ENCODE measurements at places on chromosomes 4 and X.

DNA sequence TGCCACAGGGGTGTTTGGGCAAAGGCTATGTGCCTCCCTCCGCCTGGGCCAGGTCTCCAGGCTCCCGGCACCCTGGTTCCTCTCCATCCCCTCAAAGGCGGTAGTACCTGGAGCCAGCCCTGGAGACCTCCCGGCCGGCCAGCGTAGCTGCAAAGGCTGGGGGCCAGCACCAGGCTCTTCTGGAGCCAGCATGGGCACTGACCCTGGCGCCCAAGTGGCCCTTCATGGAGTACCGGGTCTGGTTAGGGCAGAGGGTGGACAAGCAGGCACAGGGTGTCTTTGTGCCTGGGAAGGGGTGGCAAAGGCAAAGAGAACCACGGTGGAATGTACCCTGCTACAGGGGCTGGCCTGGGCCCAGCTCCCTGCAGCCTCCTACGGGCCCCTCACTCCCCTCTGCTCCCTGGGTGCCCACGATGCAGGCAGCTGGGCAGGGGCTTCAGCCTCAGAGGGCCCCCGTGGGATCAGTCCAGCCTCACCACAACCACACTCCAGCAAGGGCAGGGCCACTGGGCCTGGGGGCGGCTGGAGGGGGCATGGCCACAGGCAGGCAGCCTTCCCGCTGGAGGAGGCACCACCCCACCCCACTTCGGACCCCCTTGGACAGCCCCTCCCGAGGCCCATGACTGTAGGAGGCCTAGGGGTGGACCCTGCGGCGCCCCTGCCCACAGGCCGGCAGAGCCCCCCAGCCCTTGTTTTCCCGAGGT is 112.9 kb upstream of the NKX1-1 start:
- H3K4me3 ChIP-seq = no peak overlapping the region
- H3K36me3 ChIP-seq = no peaks in the 10 kb centered on the region
- H3K4me1 ChIP-seq = no peaks in the 10 kb centered on the region
- peaks cover 13% of the 10 kb centered on the region for H3K27me3 ChIP-seq
- no peak overlapping the region for H3K27ac ChIP-seq

- H3K36me3 ChIP-seq = peaks cover 13% of the 10 kb centered on the region
- no peak for DNase-seq
- H3K4me1 ChIP-seq = peaks cover 21% of the 10 kb centered on the region
- peak overlapping the region; percentile 33 for H3K27ac ChIP-seq
- H3K27me3 ChIP-seq = no peaks in the 10 kb centered on the region
Observed at GRCh38 chr4:112778520-112778919, 141.6 kb downstream of the LARP7 start.

- H3K27ac ChIP-seq = peak within 1 kb of the TSS; percentile 90
- peak within 1 kb of the TSS; percentile 89 for H3K4me3 ChIP-seq
- H3K27me3 ChIP-seq = no peaks in the 10 kb centered on the region
- peaks cover 32% of the 10 kb centered on the region for H3K4me1 ChIP-seq
- no peaks in the 10 kb centered on the region for H3K36me3 ChIP-seq
Observed at GRCh38 chrX:37349221-37350033, at the start of gene PRRG1. PRRG1 (plus strand) TSS chrX:37349364; CDS start chrX:37406250, 56,886 bp downstream.

DNA sequence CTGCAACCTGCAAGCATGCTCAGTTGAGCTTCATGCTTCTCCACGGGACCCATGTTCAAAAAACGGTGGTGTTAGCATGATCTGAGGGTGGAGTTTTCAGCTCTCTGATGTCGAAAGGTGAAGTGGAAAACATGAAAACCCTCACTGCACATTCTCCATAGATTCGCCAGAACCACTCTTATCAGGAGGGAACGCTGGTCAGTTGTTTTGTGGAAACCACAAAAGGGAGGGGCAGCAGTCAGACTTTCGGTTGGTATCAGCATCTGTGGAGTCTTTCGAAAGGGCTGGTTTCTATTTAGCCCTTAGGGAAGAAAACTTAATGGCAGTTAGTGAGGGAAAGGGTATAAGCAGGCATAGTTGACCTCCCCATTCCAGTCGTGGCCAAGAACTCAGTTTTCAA is 12.6 kb downstream of the PPA2 start:
- 0 out of 2 replicates have a peak, but pooled peaks cover 2% of the 10 kb centered on the region for H3K4me1 ChIP-seq
- no peak overlapping the region for H3K4me3 ChIP-seq
- DNase-seq = no peak
- no peaks in the 10 kb centered on the region for H3K27me3 ChIP-seq
- no peak overlapping the region for H3K27ac ChIP-seq

DNA sequence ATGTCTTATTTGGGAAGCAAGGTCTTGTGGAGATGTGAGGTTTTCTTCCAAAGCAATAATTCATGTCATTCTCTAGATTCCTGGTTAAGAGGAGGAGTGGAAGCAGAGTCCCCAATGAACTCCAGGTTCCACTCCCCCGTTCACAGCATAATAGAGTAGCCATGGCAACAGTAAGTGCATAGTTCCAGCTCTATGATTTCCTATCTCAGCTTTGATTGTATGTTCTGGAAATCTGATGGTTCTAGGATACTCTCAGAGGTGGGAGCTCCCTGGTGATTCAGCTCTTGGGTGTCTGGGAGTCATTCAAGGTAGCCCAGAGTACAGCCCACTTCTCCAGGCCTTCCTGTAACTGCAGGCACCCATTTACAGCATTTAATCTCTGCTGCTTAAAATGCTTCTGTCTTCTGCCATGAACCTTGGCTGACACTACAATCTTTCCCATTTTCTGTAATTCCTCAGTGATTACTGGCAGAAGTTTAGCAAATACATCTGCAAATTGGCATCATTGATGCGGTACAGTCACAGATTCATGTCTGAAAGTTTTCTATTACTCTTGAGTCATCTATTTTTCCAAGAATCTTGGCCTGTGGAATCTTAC is 242.0 kb downstream of the MAPK10 start:
- H3K4me3 ChIP-seq = no peak overlapping the region
- H3K4me1 ChIP-seq = no peaks in the 10 kb centered on the region
- no peak for DNase-seq
- H3K27me3 ChIP-seq = no peaks in the 10 kb centered on the region
- peaks cover 8% of the 10 kb centered on the region for H3K36me3 ChIP-seq

- no peaks in the 10 kb centered on the region for H3K27me3 ChIP-seq
- no peak overlapping the region for H3K4me3 ChIP-seq
- H3K36me3 ChIP-seq = no peaks in the 10 kb centered on the region
- H3K27ac ChIP-seq = no peak overlapping the region
Observed at GRCh38 chr4:97645071-97645821, 498.0 kb downstream of the STPG2 start.

GRCh38 chrX:10619425-10620046 is 849 bp downstream of the MID1 start:
- no peaks in the 10 kb centered on the region for H3K36me3 ChIP-seq
- peaks cover 56% of the 10 kb centered on the region for H3K4me1 ChIP-seq
- peak overlapping the region; percentile 97 for H3K4me3 ChIP-seq

- H3K4me3 ChIP-seq = no peak overlapping the region
- peaks cover 6% of the 10 kb centered on the region for H3K4me1 ChIP-seq
- no peak for DNase-seq
- H3K36me3 ChIP-seq = no peaks in the 10 kb centered on the region
- no peaks in the 10 kb centered on the region for H3K27me3 ChIP-seq
- H3K27ac ChIP-seq = no peak overlapping the region
Observed at GRCh38 chr4:95540227-95540626, 8.5 kb downstream of the UNC5C start.

GRCh38 chr4:82797405-82798111 is 1.0 kb downstream of the SCD5 start:
- peaks cover 32% of the 10 kb centered on the region for H3K4me1 ChIP-seq
- H3K4me3 ChIP-seq = peak overlapping the region; percentile 86
- peak; percentile 40 for DNase-seq
- peaks cover 96% of the 10 kb centered on the region for H3K27me3 ChIP-seq
- no peak overlapping the region for H3K27ac ChIP-seq

GRCh38 chr4:100796332-100796731 is 278.5 kb upstream of the EMCN start:
- H3K4me1 ChIP-seq = peaks cover 17% of the 10 kb centered on the region
- DNase-seq = no peak
- no peak overlapping the region for H3K27ac ChIP-seq
- no peaks in the 10 kb centered on the region for H3K27me3 ChIP-seq
- H3K4me3 ChIP-seq = no peak overlapping the region

DNA sequence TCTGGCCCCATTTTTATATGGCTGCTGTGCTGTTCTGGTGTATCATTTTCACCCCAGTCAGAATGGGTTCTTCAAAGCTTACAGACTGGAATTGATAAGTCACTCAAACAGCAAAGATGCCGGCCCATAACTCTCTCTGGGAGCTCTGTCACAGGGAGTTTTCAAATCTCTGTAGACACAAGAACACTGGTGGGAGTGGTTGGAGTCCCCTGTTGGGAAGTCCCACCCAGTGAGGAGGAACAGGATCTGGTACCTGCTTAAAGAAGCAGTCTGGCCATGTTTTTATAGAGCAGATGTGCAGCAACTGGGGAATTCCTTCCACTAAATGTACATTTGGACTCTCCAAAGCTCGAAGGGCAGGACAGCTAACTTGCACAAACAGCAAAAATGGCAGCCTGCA is 69.3 kb upstream of the UGT2B7 start:
- H3K27me3 ChIP-seq = no peaks in the 10 kb centered on the region
- no peak overlapping the region for H3K4me3 ChIP-seq
- H3K27ac ChIP-seq = no peak overlapping the region
- no peak for DNase-seq

DNA sequence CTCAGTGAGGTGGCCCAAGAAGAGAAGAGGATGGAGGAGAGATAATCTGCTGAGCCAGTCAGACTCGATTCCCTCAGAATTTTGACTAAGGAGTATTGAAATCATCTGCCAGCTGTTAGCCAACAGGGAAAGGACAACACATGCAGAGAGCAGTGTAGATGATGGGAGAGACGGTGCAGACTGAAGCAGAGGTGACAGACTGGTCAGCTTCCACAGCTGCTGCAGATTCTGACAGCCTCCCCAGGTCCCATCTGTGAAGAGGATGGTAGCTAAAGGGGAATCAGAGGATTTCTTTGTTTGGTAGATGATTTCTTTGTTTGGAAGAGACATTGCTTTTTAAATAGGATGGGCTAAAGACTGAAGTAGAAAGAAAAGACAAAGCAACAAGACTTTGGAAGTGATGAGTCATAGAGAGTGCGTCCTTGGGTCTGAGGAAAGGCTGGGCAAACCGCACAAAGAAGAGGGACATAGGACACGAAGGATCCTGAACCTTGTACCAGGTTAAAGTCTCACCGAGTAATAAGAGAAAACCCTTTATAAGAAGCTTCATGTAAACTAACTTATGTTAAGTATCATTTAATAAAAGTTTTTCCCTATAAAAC is 27.6 kb downstream of the INTU start:
- H3K27me3 ChIP-seq = no peaks in the 10 kb centered on the region
- H3K36me3 ChIP-seq = peaks cover 27% of the 10 kb centered on the region
- DNase-seq = no peak
- H3K4me1 ChIP-seq = peaks cover 19% of the 10 kb centered on the region
- peak overlapping the region; percentile 3 for H3K27ac ChIP-seq
- H3K4me3 ChIP-seq = no peak overlapping the region
